ENCODE measurements at places on chromosomes 1 and 21.
A peak's percentile ranks its signal among the peaks of the same experiment; 100 is the strongest.

DNA sequence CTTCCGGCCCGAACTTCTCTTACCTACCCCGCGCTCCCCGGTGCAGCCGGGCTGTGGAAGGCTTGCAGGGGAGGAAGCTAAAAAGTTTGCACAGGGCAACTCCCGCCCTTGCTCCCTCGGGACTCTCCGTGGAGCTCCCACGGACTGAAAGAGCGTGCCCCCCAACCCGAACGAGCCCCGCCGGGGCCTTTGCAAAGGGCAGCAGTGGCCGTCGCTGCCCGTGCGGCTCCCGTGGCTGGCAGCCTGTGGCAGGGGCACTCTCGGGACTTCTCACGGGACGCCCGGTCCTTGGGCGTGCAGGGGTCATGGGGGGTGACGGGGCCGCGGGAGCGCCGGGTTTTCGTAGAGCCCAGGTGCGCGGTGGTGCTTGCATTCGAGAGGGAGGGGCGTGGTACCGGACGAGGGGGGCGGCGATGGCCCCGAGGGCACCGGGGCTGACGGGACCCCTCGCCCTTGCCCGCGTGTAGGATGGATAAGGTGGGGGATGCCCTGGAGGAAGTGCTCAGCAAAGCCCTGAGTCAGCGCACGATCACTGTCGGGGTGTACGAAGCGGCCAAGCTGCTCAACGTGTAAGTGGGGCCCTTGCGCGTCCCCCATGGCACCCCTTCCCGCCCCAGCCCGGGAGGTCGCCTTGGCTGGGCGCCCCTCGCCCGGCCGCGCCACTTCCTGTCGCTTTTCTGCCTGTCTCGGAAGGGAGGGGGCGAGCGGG, 711 bp downstream of the GADD45A start:
- H3K27ac ChIP-seq = peak overlapping the region; percentile 88
- peak; percentile 70 for DNase-seq
- no peaks in the 10 kb centered on the region for H3K27me3 ChIP-seq
- peaks cover 16% of the 10 kb centered on the region for H3K4me1 ChIP-seq

DNA sequence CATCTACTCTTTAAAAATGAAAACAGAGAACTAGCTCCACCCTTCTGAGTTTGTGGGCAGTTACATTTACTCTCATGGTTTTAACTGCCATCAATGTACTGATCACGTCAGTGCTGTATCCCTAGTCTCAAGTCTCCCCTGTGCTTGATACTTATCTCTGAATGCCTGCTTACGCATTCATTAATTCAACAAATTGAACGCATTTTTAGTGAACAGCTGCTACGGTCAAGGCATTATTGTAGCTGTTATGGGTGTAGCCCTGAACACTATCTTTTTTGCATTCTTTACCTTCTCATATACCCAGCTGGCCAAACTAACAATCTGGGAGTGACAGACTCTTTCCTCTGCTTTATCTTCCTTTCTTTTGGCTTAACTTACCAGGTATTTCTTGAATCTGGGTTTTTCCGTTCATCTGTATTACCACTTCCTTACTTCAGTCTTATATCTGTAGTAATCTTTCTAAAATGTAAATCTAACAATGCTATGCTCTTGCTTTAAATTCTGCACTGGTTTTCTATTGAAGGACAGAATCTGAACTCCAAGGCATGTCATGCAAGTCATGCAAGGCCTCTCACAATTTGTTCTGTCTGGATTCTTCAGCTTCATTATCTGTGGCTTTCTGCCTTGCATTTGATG, 33.3 kb downstream of the SMG7 start:
- H3K36me3 ChIP-seq = no peaks in the 10 kb centered on the region
- no peak overlapping the region for H3K4me3 ChIP-seq
- H3K27ac ChIP-seq = no peak overlapping the region
- no peak for DNase-seq

GRCh38 chr21:38714039-38714817, 91.5 kb upstream of the ETS2 start:
- no peaks in the 10 kb centered on the region for H3K27me3 ChIP-seq
- H3K4me1 ChIP-seq = no peaks in the 10 kb centered on the region
- DNase-seq = no peak
- H3K27ac ChIP-seq = no peak overlapping the region
- no peak overlapping the region for H3K4me3 ChIP-seq

DNA sequence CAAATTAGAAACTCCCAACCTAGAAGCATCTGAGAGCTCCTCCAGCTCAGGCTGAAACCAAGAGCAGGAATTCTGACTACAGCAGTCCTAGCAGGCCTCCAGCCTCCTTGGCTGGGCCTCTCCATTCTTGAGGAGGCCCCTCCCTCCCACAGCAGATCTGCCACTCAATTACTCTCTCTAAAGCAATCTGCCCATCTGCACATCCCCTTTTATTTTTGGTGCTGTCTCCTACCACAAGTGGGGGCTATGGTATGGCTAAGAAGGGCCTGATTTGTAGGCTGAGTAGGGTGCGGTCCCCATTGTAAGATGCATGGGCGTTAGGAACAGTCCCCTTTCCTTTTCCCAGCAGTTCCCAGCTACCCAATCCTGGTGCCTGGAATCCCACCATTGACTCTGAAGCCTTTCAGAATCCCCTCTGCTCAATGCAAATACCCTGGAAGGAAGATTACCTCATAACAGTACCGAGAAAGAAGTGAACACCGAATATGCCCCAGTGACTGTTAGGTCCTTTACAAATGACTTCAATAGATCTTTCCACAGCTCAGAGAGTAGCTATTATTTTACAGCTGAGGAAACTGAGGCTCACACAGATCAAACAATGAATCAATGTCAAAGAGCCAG, 11.6 kb upstream of the TTC39A start:
- H3K4me1 ChIP-seq = no peaks in the 10 kb centered on the region
- H3K27ac ChIP-seq = no peak overlapping the region
- H3K4me3 ChIP-seq = no peak overlapping the region
- peaks cover 4% of the 10 kb centered on the region for H3K27me3 ChIP-seq
- no peaks in the 10 kb centered on the region for H3K36me3 ChIP-seq

DNA sequence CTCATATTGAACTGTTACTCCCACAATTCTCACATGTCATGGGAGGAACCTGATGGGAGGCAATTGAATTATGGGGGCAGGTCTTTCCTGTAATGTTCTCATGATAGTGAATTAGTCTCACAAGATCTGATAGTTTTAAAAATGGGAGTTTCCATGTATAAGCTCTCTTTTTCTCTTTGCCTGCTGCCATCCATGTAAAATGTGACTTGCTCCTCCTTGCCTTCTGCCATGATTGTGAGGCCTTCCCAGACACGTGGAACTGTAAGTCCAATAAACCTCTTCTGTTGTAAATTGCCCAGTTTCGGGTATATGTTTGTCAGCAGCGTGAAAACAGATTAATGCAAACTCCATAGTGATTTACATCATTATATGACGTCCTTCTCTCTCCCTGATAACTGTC, 759.7 kb upstream of the RGS18 start:
- no peaks in the 10 kb centered on the region for H3K4me1 ChIP-seq
- H3K27me3 ChIP-seq = no peaks in the 10 kb centered on the region
- H3K36me3 ChIP-seq = no peaks in the 10 kb centered on the region
- no peak overlapping the region for H3K4me3 ChIP-seq

- H3K27ac ChIP-seq = no peak overlapping the region
- no peak for DNase-seq
- H3K36me3 ChIP-seq = no peaks in the 10 kb centered on the region
- no peaks in the 10 kb centered on the region for H3K27me3 ChIP-seq
Measured at GRCh38 chr1:18052671-18053070, 54.9 kb upstream of the IGSF21 start.

- peak overlapping the region; percentile 99 for H3K27ac ChIP-seq
- no peak for DNase-seq
- H3K36me3 ChIP-seq = no peaks in the 10 kb centered on the region
- H3K27me3 ChIP-seq = no peaks in the 10 kb centered on the region
- H3K4me1 ChIP-seq = peaks cover 72% of the 10 kb centered on the region
Measured at GRCh38 chr1:155005076-155006011, 2.7 kb downstream of the ZBTB7B start.

GRCh38 chr1:178126261-178126660, 32.4 kb downstream of the RASAL2 start:
- no peaks in the 10 kb centered on the region for H3K27me3 ChIP-seq
- no peak for DNase-seq
- no peaks in the 10 kb centered on the region for H3K4me1 ChIP-seq
- H3K27ac ChIP-seq = no peak overlapping the region
- no peaks in the 10 kb centered on the region for H3K36me3 ChIP-seq

DNA sequence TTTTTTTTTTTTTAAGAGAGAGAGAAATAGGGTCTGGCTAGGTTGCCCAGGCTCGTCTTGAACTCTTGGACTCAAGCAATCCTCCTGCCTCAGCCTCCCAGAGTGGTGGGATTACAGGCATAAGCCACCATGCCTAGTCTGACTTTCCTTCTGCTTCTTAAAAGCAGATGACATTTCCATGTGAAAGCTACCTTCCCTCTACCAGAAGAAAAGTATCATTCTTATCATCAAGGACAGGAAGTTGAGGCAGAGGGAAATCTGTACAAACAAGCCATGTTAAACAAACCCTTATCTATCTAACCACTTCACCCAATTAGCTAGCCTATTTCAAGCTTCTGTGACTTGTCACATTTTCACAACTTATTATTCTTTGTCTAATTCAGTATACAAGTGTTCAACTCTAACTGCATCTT, 54.8 kb downstream of the SAMSN1 start:
- H3K27ac ChIP-seq = no peak overlapping the region
- H3K36me3 ChIP-seq = no peaks in the 10 kb centered on the region
- H3K4me1 ChIP-seq = no peaks in the 10 kb centered on the region
- DNase-seq = no peak
- no peak overlapping the region for H3K4me3 ChIP-seq

DNA sequence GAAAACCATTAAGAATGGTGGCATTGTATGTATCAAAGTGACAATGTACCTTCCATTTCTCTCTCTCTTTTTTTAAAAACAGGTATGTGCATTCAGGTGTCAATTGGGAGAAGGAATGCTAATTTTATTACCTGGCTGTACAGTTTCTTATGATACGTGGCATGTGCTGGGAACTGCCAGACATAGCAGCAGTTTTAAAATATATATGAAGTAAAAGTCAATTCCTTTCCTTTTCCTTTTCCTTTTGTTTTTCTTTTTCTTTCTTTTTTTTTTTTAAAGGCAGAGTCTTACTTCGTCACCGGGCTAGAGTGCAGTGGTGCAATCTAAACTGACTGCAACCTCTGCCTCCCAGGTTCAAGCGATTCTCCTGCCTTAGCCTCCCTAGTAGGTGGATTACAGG, 37.0 kb downstream of the SPEN start:
- H3K4me3 ChIP-seq = no peak overlapping the region
- no peaks in the 10 kb centered on the region for H3K36me3 ChIP-seq
- peak overlapping the region; percentile 97 for H3K27ac ChIP-seq
- DNase-seq = no peak
- H3K4me1 ChIP-seq = peaks cover 7% of the 10 kb centered on the region

GRCh38 chr1:226274138-226274537, 34.8 kb downstream of the LIN9 start:
- H3K4me1 ChIP-seq = no peaks in the 10 kb centered on the region
- H3K36me3 ChIP-seq = no peaks in the 10 kb centered on the region
- H3K27ac ChIP-seq = no peak overlapping the region
- H3K4me3 ChIP-seq = no peak overlapping the region

DNA sequence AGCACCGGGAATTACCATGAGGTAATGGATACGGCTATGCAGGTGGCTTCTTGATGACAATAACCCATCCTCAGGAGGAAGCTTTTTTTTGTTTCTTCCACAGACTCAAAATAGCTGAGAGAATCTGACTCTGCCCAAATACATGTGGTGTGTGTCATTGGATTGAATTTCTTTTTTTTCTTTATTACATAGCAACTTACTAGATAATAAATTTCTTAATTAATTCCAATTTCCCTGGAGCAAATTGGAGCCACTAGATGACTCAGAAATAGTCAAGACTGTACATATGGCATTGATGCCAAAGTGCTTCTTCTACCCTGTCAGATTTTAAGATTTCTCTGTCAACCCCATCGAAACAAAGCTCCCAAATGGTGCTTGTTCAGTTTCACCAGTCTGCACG, 42.7 kb downstream of the L1TD1 start:
- peaks cover 5% of the 10 kb centered on the region for H3K4me1 ChIP-seq
- no peaks in the 10 kb centered on the region for H3K36me3 ChIP-seq
- no peak overlapping the region for H3K4me3 ChIP-seq
- no peaks in the 10 kb centered on the region for H3K27me3 ChIP-seq

DNA sequence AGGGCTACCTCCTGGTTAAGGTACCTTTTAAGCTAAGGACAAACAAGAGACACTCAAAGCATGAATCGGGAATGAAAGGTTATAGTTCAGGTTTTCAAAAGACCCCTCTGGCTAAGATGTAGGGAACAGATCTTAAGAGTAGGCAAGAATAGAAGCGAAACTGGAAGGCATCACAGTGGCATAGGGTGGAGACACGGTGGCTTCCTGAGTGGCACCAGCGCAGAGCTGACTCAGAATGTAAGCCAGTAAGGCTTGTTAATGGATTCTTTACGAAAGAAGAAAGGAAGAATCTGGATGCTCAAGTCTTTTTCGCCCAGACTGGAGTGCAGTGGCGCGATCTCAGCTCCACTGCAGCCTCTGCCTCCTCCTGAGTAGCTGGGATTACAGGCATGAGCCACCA, 21.2 kb downstream of the PADI6 start:
- no peak overlapping the region for H3K27ac ChIP-seq
- no peak overlapping the region for H3K4me3 ChIP-seq
- no peaks in the 10 kb centered on the region for H3K36me3 ChIP-seq

DNA sequence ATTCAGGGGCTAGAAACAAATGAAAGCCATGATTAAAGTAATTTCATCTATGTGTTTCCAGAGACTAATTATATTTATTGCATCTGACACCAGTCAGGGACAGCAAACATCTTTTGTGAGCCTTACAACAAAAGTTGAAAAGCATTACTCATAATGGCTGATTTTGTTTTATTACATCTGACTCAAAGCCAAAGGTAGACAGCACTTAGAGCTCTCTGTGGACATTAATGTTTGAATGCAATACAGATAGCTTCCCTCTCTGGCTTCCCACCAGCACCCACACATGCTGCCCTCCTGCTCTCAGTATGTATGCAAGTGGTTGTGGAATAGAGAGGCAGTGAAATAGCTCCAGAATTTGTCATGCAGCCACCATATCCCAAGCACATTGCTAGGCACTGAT, 198.7 kb downstream of the SETD4 start:
- H3K27ac ChIP-seq = no peak overlapping the region
- no peaks in the 10 kb centered on the region for H3K27me3 ChIP-seq
- no peaks in the 10 kb centered on the region for H3K36me3 ChIP-seq
- H3K4me3 ChIP-seq = no peak overlapping the region

- DNase-seq = no peak
- no peak overlapping the region for H3K4me3 ChIP-seq
Measured at GRCh38 chr21:16837721-16838120, 675.1 kb upstream of the CXADR start.

Data from liver (tissue), 10 donors.